ENCODE measurements at places on chromosomes 5 and 9. TPM values are rescaled to one million over a fixed set of nuclear protein-coding genes. Genes with fewer than 3 reads are reported as not detected.

The NR6A1 gene
- 1.1 TPM for total RNA-seq

The IL7R gene
- 3.6 TPM for total RNA-seq

The SSNA1 gene
- total RNA-seq, result 102 TPM

The ATP10B gene
- total RNA-seq, result not detected

The NDUFS4 gene
- 67.7 TPM for total RNA-seq

The CEL gene
- under 0.01 TPM for total RNA-seq

The IL9 gene
- not detected for total RNA-seq

The MAMDC2 gene
- 8.5 TPM for total RNA-seq

The BARX1 gene
- not detected for total RNA-seq

The AQP7 gene
- 0.19 TPM for total RNA-seq

The BARHL1 gene
- not detected for total RNA-seq

The SLC25A2 gene
- 0.48 TPM for total RNA-seq

The LHX6 gene
- total RNA-seq, result 10.1 TPM

The TAS2R1 gene
- total RNA-seq, result not detected

The MEIKIN gene
- not detected for total RNA-seq

The PCDHGB5 gene
- 22.4 TPM for total RNA-seq

The CCL27 gene
- total RNA-seq, result not detected

The PCDHGA2 gene
- 1.6 TPM for total RNA-seq

The PLPP7 gene
- 2.6 TPM for total RNA-seq

The GPRIN1 gene
- 11.4 TPM for total RNA-seq

The SUSD1 gene
- 38.0 TPM for total RNA-seq

The KIF4B gene
- 0.33 TPM for total RNA-seq

The SLC4A9 gene
- total RNA-seq, result not detected

The PCDHB12 gene
- 0.76 TPM for total RNA-seq

The SIGMAR1 gene
- 78.1 TPM for total RNA-seq

The VLDLR gene
- total RNA-seq, result 12.4 TPM

The SOX30 gene
- total RNA-seq, result not detected

The HACD4 gene
- total RNA-seq, result 0.19 TPM

The GFI1B gene
- not detected for total RNA-seq

The PCDHGB1 gene
- total RNA-seq, result 0.96 TPM

The OLFML2A gene
- total RNA-seq, result 1.1 TPM

The PSMD5 gene
- total RNA-seq, result 38.6 TPM

The MCCC2 gene
- total RNA-seq, result 34.3 TPM

The BSPRY gene
- total RNA-seq, result not detected

The ARID3C gene
- total RNA-seq, result 0.33 TPM

The MEGF10 gene
- total RNA-seq, result 4.6 TPM

The TMEM252 gene
- total RNA-seq, result not detected

Measured in vein endothelial cell (primary cell).